ENCODE measurements at places on chromosomes 7 and 10.

DNA sequence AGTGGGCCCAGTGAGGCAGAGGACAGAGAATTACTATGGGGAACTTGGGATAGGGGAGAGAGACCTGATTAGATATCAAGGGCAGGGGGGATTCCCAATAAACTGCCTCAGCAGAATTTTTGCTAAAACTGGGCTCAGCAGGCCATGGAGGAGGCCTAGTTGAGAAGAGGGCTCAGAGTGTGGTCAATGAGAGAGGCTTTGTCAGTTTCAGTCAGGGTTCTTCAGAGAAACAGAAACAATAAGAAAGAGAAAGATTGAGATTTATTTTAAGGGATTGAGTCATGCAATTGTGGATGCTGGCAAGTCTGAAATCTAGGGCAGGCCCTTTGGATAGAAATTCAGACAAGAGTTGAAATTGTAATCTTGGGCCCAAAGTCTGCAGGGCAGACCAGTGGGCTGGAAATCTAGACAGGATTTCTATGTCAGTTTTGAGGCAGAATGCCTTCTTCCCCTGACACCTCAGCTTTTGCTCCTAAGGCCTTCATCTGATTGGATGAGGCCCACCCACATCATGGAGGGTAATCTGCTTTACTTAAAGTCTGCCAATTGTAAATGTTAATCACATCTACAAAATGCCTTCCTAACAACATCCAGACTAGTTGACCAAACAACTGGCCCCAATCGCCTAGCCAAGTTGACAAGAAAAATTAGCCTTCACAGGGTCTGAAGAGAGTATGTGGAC, 33.5 kb upstream of the CCSER2 start:
- DNase-seq, result peak; percentile 64

DNA sequence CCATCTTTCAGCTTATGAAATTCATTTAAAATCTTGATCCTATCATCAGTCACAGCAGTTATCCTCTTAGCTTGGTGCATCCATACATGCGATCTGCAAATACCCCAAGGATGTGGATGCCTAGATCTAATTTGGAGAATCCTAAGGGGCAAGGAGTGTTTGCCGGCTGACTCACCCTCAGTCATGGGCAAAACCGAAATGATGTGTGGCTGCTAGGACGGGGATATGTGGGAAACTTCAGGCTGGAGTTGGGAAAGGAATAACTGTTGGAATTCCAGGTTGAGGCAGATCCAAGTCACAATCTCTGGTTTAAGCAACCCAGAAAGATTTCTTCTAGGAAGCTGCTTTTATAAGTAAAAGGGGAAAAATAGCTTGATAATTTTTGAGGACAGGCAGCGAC, 19.7 kb upstream of the GOT1 start:
- DNase-seq, result no peak

GRCh38 chr7:50610521-50611277, 45.5 kb upstream of the DDC start:
- DNase-seq, result peak; percentile 66

DNA sequence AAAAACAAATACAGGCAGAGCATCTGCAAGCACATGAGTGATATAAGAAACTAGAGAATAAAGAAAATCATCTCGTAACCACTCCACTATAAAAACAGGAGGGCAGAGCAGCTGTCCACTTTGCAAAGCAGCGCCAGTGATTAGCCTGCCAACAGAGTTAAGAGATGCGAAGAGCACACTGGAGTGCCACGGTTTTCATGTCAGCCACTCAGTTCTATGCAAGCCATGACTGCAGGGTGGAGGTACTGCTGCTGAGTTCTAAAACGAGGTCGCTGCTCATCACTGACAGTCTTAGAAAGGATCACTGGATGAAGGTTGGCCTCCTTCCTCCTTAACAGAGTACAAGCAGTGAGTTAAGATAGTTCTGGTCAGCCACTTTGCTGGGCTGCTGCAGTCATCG, 58.5 kb downstream of the FGFR2 start:
- no peak for DNase-seq
